ENCODE measurements at places on chromosomes 11 and 22.

- no peak for DNase-seq
These were observed 307 bp upstream of the MRPL16 start for GRCh38 chr11:59810911-59811259.

GRCh38 chr11:114098927-114099326 lies 39.4 kb downstream of the ZBTB16 start:
- DNase-seq, result no peak

DNA sequence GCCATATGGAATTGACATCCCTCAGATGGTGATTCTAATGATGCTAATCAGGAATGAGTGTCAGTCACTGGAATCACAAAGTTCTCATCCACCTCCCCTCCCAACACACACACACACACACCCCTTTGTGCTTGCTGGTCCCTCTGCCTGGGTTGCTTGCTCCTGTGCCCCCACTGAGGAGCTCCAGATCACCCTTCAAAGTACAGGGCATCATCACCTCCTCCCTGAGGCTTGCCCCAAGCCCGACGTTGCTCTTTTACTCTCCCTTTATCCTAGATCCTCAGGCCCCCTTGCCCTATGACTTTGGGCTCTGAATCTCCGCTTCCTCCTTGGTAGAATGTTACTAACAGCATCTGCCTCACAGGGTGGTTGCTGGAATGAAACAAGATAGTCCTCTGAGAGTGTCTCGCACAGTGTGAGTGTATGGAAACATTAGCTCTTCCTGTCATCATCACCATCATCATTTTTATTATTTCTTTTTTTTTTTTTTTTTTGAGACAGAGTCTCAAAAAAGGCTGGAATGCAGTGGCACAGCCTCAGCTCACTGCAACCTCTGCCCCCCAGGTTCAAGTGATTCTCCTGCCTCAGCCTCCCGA lies 3.4 kb downstream of the TOM1 start:
- no peak for DNase-seq

DNA sequence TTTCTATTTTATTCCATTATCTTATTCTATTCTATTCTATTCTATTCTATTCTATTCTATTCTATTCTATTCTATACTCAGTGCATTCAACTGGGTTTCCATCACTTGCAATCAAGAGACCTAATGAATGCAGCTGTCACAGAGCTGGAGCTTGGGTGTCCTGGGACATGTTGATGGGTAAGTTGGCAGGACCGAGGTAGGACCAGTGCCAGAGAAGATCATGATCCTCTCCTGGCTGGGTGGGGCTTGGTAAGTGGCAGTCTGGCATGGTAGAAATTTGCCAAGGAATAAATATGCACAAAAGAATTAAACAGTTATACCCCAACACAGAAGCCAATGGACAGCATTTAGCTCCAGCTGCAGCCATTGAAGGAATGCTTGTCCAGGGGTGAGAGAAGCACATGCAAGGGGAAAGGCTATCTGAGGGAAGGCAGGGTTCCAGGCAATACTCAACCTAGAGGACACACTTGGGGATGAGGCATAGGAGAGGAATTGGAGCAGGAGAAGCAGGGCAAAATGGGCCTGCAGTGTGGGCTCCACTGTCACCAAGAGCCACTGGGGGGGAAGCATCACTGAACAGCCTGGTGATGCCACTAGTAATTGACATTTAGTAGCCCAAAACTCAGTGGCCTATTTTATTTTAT lies 97.0 kb upstream of the CD82 start:
- DNase-seq, result no peak

GRCh38 chr11:8262552-8263108 lies 1.0 kb downstream of the LMO1 start:
- no peak for DNase-seq
